GM23248 (cell line): ENCODE measurements at places on chromosomes 5 and 9.
A peak's percentile ranks its signal among the peaks of the same experiment; 100 is the strongest.

DNA sequence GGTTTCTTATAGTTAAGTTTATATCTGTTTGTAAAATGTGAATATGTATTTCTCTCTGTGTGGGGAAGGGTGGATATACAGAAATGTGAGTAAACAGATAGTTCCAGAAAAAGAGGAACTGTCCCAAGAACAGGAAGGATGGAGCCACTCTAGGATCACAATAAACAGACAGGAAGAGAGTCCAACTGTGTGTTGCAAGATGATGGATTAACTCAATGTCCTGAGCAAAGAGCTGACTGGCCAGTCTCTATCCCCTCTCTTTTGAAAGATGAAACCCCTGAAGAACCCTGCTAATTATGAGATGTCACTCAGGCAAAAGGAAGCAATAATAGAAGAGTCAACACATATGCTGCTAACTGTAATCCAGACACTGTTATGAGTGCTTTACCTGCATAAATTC lies 202.7 kb downstream of the SEMA6A start:
- peaks cover 7% of the 10 kb centered on the region; the same call in 1 of the 2 replicates for H3K4me1 ChIP-seq
- no peak for DNase-seq
- H3K27ac ChIP-seq, result no peak overlapping the region
- H3K27me3 ChIP-seq, result no peaks in the 10 kb centered on the region

DNA sequence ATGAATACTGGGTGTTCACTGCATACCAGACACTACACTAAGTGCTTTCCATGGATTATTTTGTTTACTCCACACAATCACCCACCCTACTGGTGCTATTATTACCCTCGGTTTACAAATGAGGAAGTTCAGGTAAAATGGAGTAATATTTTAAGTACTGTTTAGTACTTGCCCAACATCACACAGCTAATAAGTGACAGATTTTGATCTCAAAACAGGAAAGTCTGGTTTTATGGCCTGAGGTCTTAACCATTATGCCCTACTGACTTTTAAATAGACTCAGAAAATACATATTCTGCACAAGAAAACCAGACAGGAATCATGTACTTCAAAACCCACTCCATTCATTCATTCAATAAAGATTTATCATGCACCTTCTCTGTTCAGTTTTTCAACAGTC lies 431.0 kb upstream of the TLE4 start:
- H3K36me3 ChIP-seq, result no peaks in the 10 kb centered on the region
- no peak overlapping the region for H3K27ac ChIP-seq

- no peak overlapping the region for H3K27ac ChIP-seq
- no peak overlapping the region for H3K4me3 ChIP-seq
- no peak for DNase-seq
- H3K4me1 ChIP-seq, result no peaks in the 10 kb centered on the region
- peaks cover 18% of the 10 kb centered on the region for H3K27me3 ChIP-seq
Measured at GRCh38 chr9:132518626-132519025, 63.8 kb upstream of the BARHL1 start.

DNA sequence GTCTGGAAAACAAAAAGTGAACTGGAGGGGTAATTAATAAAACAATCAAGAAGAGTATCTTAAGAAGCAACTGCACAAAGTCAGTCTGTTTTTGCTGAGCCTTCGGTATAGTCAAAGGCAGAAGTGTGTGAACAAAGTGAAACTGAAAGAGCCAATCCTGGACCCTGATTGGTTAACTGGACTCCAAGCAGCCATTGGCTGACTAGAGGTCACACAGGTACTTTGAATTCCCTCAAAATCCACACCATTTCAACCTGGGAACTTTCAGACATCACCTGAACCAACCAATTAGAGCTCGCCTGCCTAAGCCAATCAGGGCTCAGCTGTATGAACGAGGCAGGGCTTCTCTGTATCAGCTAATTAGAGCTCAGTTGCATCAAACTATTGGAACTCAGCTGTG lies 286.7 kb downstream of the TLE4 start:
- H3K27ac ChIP-seq, result no peak overlapping the region
- H3K4me3 ChIP-seq, result peak overlapping the region; percentile 48
- H3K36me3 ChIP-seq, result no peaks in the 10 kb centered on the region
- peak; percentile 35 for DNase-seq
- H3K27me3 ChIP-seq, result no peaks in the 10 kb centered on the region
- no peaks in the 10 kb centered on the region for H3K4me1 ChIP-seq

DNA sequence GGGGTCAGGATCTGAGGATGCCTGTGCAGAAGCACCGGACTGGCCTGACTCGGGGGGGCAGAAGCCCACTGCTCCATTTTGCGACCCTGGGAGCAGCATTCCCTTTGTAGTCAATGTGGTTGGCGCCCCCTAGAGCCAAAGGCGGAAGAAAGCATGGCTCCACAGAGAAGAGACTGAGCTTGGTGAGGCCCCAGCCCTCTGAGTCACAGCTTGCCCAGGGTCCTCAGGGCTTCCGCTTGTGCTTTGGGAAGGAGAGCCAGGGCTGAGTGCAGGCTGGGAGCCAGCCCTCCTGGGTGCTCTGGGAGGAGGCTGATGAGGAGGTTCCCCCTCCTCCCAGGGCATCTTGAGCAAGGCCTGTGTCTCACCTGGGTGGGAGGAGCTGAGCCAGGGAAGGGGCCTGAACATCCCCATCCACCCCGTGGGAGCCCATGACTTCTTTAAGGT lies 5.5 kb upstream of the AQP3 start:
- H3K36me3 ChIP-seq, result no peaks in the 10 kb centered on the region
- H3K4me1 ChIP-seq, result no peaks in the 10 kb centered on the region
- H3K4me3 ChIP-seq, result no peak overlapping the region
- no peaks in the 10 kb centered on the region for H3K27me3 ChIP-seq
- no peak overlapping the region for H3K27ac ChIP-seq

GRCh38 chr5:43643750-43644149 lies 40.8 kb downstream of the NNT start:
- H3K27ac ChIP-seq, result no peak overlapping the region
- no peak overlapping the region for H3K4me3 ChIP-seq
- peaks cover 12% of the 10 kb centered on the region for H3K4me1 ChIP-seq
- H3K27me3 ChIP-seq, result no peaks in the 10 kb centered on the region
- peaks cover 10% of the 10 kb centered on the region; the same call in 1 of the 2 replicates for H3K36me3 ChIP-seq
- DNase-seq, result no peak

- H3K36me3 ChIP-seq, result 0 out of 2 replicates have a peak, but pooled peaks cover 5% of the 10 kb centered on the region
- H3K27me3 ChIP-seq, result no peaks in the 10 kb centered on the region
- DNase-seq, result peak; percentile 83
- peak overlapping the region; percentile 37 for H3K4me3 ChIP-seq
Measured at GRCh38 chr5:150144246-150144801, 11.3 kb downstream of the PDGFRB start.

DNA sequence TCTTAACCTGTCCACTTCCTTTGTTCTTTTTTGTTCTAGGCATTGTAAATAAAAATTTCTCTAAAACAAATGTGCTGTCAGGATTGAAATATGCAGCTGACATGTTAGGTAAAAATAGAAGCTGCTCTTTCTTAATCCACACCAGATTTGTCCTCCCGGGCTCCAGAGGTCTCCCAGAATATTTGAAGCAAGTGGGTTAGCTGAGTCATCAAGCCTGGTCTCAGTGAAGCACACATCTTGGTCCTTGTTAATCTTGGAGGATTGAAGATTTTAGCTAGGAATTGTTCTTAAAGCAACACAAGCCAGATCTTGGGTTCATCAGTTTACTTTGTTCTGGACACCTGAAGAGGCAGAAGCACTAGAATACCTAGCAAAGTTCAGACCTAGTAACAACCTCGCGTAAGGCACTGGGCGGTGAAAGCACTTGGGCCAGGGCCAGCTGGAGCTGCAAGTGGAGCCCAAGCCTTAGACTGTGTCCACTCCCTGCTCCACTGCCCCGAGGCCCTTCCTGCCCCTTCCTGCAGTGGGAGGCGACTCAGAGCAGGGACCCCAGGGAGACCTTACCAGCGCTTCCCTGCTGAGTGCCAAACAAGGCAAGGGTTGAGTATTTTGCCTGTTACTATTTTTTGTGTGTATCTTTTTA lies 36.5 kb downstream of the HABP4 start:
- peaks cover 32% of the 10 kb centered on the region for H3K4me1 ChIP-seq
- no peaks in the 10 kb centered on the region for H3K27me3 ChIP-seq
- peak; percentile 92 for DNase-seq
- H3K4me3 ChIP-seq, result peak overlapping the region; percentile 2; the same call in 1 of the 2 replicates
- peaks cover 14% of the 10 kb centered on the region for H3K36me3 ChIP-seq

DNA sequence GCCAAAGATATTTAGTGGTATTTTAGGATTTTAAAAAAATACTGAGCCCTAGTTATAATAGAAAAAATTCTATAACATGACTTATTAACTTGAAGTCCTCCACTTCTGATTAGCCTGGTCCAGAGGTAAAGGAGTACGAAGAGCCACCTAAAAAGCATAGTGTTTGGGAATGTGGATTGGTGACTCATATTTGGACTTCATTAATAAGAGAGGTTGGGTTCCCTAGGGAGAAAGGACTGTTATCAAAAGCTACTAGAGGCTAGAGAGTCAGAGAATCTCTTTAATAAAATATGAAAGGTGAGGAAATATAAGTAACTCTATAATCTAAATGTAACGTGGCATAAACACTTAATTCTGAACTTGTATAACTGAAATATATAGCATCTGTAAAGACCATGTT lies 180.7 kb upstream of the TARS1 start:
- no peak overlapping the region for H3K4me3 ChIP-seq
- no peaks in the 10 kb centered on the region for H3K36me3 ChIP-seq
- peak; percentile 70 for DNase-seq
- peak overlapping the region; percentile 55; the same call in 1 of the 2 replicates for H3K27ac ChIP-seq

GRCh38 chr9:99237356-99237755 lies 15.3 kb downstream of the SEC61B start:
- peaks cover 14% of the 10 kb centered on the region for H3K36me3 ChIP-seq
- H3K27me3 ChIP-seq, result no peaks in the 10 kb centered on the region

GRCh38 chr5:72541501-72542225 lies 34.5 kb upstream of the ZNF366 start:
- H3K27ac ChIP-seq, result no peak overlapping the region
- no peaks in the 10 kb centered on the region; the same call in 1 of the 2 replicates for H3K4me1 ChIP-seq
- no peaks in the 10 kb centered on the region for H3K36me3 ChIP-seq
- no peaks in the 10 kb centered on the region for H3K27me3 ChIP-seq

GRCh38 chr9:111149018-111149759 lies 110.9 kb upstream of the LPAR1 start:
- H3K36me3 ChIP-seq, result no peaks in the 10 kb centered on the region
- H3K27ac ChIP-seq, result peak overlapping the region; percentile 23
- peaks cover 19% of the 10 kb centered on the region for H3K4me1 ChIP-seq
- peak; percentile 45 for DNase-seq
- H3K4me3 ChIP-seq, result no peak overlapping the region

DNA sequence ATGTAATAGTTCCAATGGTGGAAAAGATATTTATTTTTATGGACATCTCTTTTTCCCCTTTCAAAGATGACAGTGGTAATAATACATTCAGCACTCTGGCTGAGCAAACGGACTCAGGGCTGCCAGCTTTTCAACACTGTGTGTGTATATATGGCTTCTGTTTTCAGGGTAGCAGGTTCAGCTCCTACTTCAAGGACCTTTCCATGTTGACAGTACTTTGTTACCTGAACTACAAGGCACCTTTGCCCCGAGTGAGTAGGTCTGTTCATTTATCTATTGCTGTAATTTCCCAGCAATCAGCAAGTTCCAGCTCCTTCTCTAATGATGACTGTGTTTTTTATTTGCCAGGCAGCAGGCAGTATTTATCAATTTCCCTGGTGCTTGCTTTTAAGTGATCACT lies 387.4 kb upstream of the KIF2A start:
- H3K4me3 ChIP-seq, result no peak overlapping the region
- no peak for DNase-seq
- H3K27me3 ChIP-seq, result no peaks in the 10 kb centered on the region
- no peaks in the 10 kb centered on the region for H3K4me1 ChIP-seq

DNA sequence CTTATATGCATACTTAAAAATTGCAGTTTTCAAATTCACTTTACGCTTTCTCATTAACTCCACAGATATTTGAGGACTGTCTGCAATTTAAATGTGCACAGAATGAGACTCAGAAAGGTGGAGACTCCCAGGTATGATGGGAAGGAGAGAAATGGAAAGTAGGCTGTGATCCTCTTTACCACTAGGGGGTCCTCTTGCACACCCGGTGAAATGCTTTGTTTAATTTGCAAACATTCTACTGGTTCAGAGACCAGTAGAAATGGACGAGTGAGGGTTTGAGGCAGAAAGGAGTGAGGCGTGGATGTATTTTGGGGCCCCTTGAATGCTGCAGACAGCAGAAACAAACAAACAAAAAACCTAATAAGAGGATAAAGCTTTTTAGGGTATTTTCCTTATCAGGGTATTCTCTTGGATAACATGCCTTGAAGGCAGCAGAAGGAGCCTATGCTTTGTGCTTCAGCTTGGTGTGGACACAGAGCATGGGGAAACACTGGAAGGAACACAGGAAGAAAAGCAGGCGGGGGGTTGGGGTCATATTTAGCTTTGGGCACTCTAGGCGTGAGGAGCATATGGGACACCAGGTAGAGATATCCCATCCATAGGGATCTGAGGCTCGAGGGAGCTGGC lies 410.1 kb downstream of the DMRT2 start:
- peak; percentile 18 for DNase-seq
- H3K4me3 ChIP-seq, result no peak overlapping the region
- no peak overlapping the region for H3K27ac ChIP-seq
- H3K4me1 ChIP-seq, result peaks cover 4% of the 10 kb centered on the region; the same call in 1 of the 2 replicates
- no peaks in the 10 kb centered on the region for H3K36me3 ChIP-seq
- peaks cover 55% of the 10 kb centered on the region for H3K27me3 ChIP-seq

DNA sequence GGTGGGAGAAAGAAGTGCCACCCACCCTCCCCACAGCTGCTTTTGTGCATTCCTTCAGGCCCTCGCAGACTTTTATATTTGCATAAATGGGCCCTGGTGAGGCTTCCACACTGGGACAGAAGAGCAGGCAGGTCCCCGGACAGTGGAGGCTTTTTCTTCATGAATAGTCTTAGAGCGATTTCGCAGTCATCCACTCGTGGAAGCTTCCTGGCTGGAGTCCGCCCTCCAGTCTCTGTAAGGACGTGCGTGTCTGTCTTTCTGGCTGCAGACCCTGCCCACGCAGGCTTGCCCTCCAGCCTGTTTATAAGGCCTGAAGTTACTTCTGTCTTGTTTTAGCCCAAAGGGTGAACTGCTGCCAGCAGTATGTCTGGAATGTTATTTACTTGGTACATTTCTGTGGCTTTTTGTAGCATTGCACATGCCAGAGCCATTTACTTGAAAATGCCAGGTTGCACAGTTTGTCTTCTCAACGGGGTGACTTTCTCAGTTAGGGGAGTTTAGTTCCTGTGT lies 195.7 kb downstream of the AOPEP start:
- H3K36me3 ChIP-seq, result peaks cover 4% of the 10 kb centered on the region; the same call in 1 of the 2 replicates
- H3K4me1 ChIP-seq, result peaks cover 51% of the 10 kb centered on the region
- peak; percentile 95 for DNase-seq
- H3K27ac ChIP-seq, result peak overlapping the region; percentile 93
- H3K4me3 ChIP-seq, result peak overlapping the region; percentile 56

- H3K4me3 ChIP-seq, result no peak overlapping the region
- no peaks in the 10 kb centered on the region for H3K36me3 ChIP-seq
- DNase-seq, result no peak
- no peaks in the 10 kb centered on the region for H3K27me3 ChIP-seq
Measured at GRCh38 chr5:93674866-93675459, 66.4 kb downstream of the POU5F2 start.
